GM13976 (cell line): ENCODE measurements at places on chromosomes 2 and 18.

DNA sequence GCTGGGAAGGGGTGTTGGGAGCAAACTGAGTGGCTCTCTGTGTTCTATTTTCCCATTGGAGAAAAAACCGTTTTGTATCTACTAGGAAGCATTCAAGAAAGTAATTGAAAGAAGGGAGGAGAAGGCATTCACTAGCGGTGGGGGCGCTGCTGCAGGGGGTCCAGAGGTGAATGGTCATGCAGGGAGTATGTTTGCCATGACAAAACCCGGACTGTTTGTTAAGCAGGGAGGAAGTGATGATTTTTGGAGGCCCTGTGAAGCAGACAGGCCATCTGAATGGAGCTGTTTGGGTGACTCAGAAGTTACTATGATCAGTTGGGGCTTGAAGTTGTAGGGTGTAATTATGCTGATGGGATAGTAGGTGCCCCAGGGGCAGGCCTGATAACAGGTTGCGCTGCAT is 7.0 kb downstream of the TAF4B start:
- DNase-seq = no peak

DNA sequence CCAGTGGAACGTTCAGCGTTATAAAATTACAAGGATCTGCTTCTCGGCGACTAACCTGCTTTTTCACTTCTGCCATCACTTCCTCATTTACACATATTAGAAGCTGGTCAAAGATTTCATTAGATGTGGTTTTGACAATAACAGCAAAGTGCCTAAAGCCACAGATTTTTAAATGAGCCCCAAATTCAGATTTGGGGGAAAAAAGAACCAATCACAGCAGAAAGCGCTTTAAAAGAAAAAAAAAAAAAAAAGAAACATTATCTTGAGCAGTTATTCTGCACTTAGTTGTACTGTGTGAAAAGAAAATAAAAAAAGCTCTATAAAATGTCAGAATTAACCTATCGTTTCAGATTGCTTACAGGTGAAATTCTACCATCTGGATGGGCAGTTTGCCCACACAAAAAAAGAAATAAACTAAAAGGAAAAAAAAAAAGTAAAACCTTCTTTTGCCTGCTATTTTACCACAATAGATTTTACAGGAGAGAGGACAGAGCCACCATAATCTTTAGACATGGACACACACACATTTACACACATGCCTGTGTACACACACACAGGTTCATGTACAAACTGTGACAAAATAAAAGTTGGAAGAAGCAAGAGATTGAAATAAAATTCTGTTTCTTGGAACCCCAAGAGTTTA is 167.2 kb downstream of the TCF4 start:
- DNase-seq = no peak

GRCh38 chr2:173644146-173644545 is 289.5 kb downstream of the CDCA7 start:
- DNase-seq = no peak

DNA sequence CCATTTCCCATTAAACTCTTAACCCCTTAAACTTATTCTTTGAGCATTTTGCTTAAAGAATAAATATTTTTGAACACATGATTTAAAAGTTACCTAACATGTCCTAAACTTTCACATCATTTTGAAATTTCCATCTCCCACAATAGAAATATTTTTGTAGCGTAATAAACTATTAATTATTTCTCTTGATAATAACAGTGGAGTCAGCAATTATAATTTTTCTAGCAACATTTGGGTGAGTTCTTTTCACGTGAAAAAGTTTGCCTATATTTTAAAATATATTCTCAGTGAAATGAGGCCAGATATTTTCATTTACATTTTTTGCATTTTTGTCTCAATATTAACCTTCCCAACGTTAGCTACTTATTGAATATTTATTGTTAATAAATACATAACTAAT is 320.4 kb upstream of the CRIM1 start:
- no peak for DNase-seq

- DNase-seq = no peak
These were observed 424.1 kb upstream of the ZEB2 start for GRCh38 chr2:144943986-144944385.

- no peak for DNase-seq
These were observed 161.5 kb upstream of the NT5C1B start for GRCh38 chr2:18750672-18751554.
